ENCODE measurements at places on chromosomes 1 and 21. TPM values are rescaled to one million over a fixed set of nuclear protein-coding genes. Genes with fewer than 3 reads are reported as not detected.

Gene MYOG
- total RNA-seq, result not detected

Gene TSNAX
- total RNA-seq, result 69.8 TPM

DNA sequence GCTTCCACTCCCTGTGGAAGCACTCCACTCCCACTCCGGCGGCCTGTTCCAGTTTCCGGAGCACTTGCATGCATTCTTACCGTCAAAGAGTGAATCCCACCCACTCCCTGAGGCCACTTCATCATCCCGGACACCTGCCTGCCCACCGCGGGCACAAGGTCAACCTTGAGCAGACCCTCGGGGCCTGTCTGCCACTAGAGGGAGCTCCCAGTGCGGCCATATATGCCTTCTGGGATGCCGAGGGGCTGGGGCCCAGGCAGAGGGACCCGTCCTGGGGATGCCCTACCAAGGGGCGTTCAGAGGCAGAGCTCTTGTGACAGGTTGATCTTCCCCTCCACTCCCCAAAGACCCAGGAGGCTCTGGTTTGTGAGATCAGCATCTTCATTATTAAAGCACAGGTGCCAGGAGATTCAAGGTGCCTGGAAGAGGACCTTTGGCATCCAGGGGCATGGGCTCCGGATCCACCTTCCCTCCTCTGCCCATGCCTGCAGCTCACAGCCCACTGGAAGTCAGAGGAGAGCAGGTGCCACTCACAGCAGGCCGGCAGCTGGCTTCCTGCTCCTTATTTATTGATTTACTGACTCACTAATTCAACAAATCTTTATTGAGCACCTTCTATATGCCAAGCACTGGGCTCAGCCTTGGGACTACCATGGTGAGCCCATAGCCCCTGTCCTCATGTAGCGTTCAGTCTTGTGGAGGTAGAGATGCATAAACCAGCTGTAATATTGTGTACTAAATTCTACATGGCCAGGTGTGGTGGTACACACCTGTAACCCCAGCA is 47.3 kb downstream of the UBIAD1 start:
- DNase-seq, result no peak

DNA sequence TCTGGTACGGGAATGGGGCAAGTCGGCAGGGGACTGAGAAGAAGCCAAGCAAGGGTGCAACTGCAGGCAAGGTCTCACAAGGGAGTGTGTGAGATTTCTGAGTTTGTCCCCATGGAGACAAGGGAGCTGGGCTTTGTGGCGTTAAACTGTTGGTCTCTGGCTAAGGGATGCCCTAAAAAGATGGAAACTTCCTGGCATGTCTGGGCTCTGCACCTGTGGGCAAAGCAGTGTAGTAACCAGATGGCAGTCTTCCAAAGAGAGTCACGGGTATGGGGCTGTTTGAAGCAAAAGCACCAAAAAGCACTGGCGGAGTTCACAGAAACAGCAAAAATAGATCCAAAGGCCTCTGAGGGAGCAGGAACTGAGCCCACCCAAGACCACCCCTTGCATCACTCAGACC is 104.8 kb upstream of the SLC44A3 start:
- DNase-seq, result no peak

Gene HMGCL
- 29.1 TPM for total RNA-seq

Gene FMO5
- not detected for total RNA-seq
